Activated T-cell treated with anti-CD3 and anti-CD28 coated beads, Interleukin-2, amount 50 U/mL, for 72 hours (primary cell): ENCODE measurements at places on chromosomes 3 and 15. TPM values are rescaled to one million over a fixed set of nuclear protein-coding genes. Genes with fewer than 3 reads are reported as not detected.

DNA sequence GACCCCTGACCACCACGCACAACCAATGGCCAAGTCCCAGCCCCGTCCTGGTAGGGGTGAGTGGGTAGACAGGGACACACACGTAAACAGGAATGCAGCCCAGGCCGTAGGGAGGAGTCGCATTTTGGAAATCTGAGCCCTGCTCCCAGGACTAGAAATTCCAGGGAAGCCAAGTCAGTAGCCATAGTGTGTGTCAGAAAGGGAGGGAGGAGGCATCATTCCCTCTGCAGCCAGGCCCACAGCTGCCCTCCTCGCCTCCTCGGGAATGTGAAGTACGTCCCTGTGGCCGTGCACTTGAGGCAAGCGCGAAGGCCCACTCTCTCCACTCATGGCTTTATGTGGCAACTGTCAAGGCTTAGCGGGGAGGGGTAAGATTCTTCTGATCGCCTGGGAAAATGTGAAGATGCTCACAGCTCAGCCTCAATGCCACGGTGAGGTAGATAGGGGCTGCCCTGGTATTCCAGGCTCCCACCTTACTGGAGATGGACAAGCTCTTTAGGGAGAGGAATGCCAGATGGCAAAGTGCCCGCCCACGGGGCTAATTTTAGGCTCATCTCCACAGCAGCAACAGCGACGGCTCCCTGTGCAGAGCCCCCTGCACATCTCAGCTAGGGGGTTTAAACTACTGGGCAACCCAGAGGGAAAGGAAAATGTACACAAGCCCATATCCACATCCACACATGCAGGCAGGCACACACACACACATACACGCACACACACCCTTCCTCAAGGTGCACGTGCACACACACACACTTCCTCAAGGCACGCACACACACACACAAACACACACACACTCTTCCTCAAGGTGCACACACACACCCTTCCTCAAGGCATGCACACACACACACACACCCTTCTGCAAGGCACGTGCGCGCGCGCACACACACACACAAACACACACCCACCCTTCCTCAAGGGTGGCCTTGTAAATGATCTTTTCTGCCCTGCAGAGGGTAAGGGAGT, 65.5 kb downstream of the ADCY5 start:
- no peak for DNase-seq

DNA sequence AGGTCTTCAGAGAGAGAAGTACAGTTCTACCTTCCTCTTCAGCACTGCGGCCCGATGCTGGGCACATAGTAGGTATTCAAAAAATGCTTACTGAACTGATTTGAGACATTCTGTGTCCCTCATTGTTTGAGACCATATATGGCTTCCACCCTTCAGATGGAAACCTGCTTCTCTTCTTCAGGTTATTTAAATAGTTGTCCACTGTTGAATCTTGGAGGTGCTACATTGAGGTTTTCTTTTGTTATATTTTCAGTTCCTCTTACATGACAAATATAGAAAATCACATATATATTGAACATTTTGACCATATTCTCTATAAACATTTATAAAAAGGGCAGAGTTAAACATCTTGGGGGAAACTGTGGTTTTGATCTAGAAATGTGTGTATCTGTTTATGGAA, 200.2 kb upstream of the LRRC3B start:
- DNase-seq = no peak

Gene IMPG2
- 0.86 TPM for total RNA-seq

DNA sequence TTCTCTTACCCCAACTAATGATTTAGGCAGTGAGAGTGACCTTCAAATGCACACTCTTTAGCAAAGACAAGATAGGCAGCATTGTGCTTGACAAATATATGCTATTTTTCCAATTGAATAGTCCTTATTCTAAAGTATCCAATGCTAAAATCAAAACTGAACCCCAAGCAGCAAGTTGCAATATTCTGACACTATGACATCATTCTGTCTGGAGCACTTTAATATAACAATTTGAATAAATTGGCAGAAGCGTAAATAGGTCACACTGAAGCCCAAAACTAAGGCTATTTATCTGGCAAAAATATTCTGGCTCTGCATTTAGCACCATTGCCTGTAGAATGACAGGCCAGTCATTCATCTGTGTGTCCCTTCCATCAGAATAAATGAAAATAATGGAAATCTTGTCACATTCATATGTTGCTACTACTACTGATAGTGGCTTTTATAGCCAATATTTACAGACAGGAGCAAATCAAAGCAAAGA, 2.9 kb downstream of the CBLB start:
- DNase-seq = no peak

DNA sequence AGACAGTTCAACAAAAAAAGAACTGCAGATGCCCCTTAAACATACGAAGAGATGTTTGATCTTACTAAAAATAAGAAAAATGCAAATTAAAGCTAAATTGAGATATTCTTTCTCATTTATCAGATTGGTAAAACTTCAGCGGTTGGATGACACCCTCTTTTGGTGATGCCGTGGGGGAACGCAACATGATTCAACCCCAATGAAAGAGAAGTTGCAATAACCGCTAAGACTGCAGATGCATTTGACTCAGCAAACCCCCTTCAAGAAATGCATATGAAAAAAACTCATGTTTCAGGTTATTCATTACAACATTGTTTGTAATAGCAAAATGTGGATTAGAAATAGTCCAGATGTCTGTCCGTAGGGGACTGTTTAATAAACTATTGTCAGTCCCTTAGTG, 3.6 kb downstream of the KLHL6 start:
- peak; percentile 71 for DNase-seq

DNA sequence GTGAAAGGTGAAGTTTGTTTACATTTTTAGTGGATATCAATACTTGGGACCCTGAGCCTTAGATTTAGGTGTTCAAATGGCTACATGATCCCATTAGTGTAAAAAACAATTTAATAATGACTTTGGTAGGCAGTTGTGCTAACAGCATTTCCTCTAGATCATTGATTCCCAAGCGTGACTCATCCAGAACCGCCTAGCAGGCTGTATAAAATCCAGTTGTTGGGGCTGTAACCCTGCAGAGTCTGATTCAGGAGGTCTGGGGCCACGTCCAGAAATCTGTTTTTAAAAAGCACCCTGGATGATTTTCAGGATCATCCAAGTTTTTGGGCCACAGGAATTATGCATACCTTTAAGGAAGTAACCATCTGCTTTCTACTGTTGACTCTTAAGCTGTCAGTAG, 156.4 kb downstream of the TP63 start:
- no peak for DNase-seq

DNA sequence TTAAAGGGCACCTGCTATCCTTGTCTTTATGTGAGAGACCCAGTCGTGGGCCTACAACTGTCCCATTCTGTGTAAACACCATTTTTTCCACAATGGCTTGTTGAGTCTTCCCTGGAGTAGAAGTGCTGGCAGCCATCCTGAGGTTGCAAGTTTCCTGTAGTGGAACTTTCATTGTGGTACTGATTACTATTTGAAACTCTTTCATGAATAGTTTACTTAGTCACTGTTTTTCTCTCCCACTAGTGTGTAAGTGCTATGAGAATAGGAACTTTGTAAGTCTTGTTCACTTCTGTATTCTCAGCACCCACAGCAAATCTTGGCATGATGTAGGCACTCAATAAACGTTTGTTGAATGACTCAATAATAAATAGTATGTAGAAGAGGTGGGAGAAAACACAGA, 48.6 kb downstream of the RARB start:
- no peak for DNase-seq

DNA sequence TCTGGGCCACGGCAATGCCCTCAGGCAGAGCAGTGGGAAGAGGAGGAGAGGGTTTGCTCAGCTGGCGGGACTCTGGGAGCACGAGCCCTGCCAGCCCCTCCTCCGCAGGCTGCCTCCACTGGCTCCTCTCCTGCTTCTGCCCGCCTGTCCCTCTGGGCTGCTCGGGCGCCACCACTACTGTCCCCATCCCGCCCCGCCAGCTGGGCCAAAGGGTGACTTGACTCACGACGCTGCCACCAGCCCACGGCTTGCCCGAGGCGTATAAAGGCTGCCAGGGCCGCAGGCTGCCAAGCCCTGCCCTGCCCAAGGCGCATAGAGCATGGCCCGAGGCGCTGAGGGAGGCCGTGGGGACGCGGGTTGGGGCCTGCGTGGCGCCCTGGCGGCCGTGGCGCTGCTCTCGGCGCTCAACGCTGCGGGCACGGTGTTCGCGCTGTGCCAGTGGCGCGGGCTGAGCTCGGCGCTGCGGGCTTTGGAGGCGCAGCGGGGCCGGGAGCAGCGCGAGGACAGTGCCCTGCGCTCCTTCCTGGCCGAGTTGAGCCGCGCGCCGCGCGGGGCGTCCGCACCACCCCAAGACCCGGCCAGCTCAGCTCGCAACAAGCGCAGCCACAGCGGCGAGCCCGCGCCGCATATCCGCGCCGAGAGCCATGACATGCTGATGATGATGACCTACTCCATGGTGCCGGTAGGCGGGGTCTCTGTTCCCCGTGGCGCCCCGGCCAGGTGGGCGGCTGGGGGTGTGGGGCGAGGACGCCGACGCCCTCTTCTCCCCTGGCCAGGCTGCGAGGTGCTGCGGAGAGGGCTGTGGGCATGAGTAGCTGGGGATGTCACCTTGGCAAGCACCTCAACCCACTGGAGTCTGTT, at the start of gene GLDN:
GLDN (plus strand) TSS at position 290 of the 861 bp plus-strand sequence; CDS start at position 320, 30 bp downstream.
- no peak for DNase-seq

DNA sequence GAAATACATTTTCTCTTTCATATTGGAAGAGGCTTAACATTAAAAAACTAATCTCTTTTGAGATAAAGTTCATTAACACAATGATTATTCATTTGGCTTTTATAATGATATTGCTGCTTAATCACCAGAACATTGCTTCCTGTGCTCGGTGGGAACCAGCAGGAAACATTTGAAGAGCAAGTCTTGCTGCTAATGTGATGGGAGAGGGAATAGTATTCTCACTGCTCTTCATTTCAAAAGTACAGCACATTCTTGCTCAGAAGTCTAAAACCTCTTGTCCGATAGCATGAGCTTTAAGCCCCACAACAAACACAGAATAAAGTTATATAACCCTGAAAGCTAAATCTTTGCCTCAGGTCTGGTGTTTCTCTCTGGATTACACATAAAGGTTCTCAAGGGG, 190.8 kb upstream of the CNTN4 start:
- no peak for DNase-seq

DNA sequence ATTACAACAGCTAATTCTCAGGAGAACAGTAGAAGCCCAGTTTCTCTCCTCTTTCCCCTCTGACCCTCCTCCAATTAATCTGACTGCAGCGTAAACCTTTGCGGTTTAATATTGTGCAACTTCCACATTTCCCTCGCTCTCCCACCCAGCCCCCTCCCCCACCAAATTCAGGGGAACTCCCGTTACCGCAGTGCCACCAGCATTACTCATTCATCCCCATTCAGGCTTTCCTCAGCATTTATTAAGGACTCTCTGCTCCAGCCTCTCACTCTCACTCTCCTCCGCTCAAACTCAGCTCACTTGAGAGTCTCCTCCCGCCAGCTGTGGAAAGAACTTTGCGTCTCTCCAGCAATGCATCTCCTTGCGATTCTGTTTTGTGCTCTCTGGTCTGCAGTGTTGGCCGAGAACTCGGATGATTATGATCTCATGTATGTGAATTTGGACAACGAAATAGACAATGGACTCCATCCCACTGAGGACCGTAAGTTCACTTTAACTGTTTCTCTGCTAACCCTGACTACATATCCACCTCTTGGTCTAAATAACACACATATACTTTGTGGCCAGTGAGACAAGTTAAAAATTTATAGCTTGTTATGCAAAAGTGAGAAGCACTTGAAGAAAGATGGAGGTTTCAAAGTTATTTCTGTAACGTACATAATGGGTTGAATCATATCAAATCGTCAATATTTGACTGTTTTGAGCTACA, at the start of gene PTX3:
PTX3 (plus strand) TSS at position 268 of the 709 bp plus-strand sequence; CDS start at position 352, 84 bp downstream.
- DNase-seq = no peak

DNA sequence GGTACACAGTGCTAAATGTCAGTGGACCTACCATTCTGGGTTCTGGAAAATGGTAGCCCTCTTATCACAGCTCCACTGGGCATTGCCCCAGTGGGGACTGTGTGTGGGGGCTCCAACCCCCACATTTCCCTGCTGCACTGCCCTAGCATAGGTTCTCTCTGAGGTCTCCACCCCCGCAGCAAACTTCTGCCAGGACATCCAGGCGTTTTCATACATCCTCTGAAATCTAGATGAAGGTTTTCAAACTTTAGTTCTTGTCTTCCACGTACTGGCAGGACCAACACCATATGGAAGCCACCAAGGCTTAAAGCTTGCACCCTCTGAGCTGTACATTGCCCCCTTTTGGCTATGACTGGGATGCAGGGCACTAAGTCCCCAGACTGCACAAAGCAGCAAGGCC, 788.2 kb upstream of the ALCAM start:
- DNase-seq = no peak

- no peak for DNase-seq
Observed at GRCh38 chr3:47344971-47345370, 35.9 kb upstream of the PTPN23 start.

GRCh38 chr3:98612587-98612986, 19.2 kb upstream of the CPOX start:
- peak; percentile 5 for DNase-seq

Gene SEMA3F
- 0.25 TPM for total RNA-seq

DNA sequence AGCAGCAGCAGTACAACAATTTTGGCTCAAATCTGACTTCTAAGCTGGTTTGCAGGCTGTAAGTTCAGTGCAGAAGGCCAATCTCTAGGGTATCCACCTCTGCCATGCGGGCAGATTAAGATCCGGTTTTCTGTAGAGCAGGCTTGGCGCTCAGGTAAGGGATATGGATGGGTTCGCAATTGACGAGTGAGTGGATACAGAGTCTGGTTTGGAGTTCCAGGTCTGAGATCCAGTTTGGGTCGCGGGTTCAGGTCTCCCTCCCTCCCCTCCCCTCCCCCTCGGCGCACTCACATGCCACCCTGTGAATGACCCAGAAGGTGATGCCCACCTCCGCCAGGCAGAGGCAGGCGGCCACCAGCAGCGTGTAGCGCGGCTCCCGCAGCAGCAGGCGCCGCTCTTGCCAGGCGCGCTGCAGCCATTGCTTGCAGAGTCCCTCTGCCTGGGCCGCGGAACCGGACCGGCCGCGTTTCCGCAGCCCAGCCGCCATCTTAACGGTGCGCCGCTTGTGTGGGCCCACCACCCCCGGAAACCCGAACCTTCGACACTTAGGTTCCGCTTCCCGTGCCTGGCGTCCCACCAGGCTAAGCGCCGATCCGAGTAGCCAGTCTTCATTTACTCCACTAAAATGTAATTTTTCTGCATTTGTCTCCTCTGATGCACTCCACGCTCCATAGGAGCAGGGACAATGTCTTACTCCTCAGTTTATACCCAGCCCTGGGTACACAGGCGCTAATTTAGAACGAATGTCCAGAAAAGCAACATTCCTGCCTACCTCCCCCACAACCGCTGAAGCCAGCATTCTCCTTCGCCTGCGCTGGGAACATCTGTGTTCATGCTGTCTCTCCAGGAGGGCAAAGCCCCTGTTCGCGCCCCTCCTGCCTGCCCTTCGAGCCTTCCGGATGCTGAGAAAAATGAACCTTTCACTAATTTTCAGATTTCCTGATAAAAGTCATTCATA, at the start of gene ALG3:
ALG3 (minus strand) TSS at position 509 of the 958 bp plus-strand sequence; CDS start at position 487, 22 bp downstream.
- peak; percentile 90 for DNase-seq

Gene ZNF501
- 6.2 TPM for total RNA-seq

GRCh38 chr15:27686369-27686768, 412.7 kb downstream of the OCA2 start:
- DNase-seq = no peak

Gene COL6A5
- total RNA-seq = not detected

Gene DHX36
- 73.9 TPM for total RNA-seq

Gene ISY1
- total RNA-seq = 50.2 TPM

Gene NR2E3
- total RNA-seq = not detected

- no peak for DNase-seq
Observed at GRCh38 chr15:71571641-71572040, 238.7 kb upstream of the NR2E3 start.
